Omental fat pad (tissue), 4 donors: ENCODE measurements at places on chromosomes 7 and 10. TPM values are rescaled to one million over a fixed set of nuclear protein-coding genes. Genes with fewer than 3 reads are reported as not detected.

DNA sequence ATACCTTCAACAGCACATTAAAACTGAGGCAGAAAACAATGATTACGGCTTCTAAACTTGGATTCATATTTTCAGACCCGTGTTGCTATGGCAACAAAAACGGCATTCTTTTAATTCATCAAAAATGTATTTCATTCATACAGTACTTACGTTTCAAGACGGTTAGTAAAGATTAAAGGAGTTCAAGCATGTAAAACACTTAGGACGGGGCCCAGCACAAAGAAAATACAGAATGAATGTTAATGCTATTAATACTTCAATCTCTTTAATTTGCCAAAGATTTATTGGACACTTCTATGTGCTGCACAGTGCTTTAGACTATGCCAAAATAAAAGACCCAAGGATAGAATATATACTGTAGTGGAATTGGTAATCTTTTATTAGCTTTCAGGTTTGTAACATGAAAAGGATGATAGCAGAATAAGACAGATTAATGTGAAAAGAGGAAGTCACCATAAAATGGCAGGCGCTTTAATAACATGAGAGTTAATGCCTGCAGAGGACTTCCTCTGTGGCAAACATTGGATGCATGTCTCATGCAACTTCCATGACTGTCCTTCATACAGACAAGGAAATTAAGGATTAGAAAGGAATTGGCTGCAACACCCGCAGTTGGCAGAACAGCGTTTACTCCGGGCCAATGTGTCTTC, 201.6 kb upstream of the KLF6 start:
- no peak for DNase-seq

- DNase-seq: no peak
Measured at GRCh38 chr7:31478721-31479120, 35.2 kb upstream of the ITPRID1 start.

GRCh38 chr10:59601985-59602384, 107.7 kb downstream of the SLC16A9 start:
- DNase-seq: no peak

GRCh38 chr10:5413012-5413938, 918 bp downstream of the NET1 start:
- DNase-seq: no peak

- no peak for DNase-seq
Measured at GRCh38 chr7:22920672-22921071, 93.3 kb downstream of the HYCC1 start.

The LRRTM3 gene
- total RNA-seq: not detected
